Activated T-helper 17 cell treated with anti-CD3 and anti-CD28 coated beads, Interleukin-2, amount 50 U/mL, for 72 hours (primary cell): ENCODE measurements at places on chromosomes 5 and 9. TPM values are rescaled to one million over a fixed set of nuclear protein-coding genes. Genes with fewer than 3 reads are reported as not detected.
A peak's percentile ranks its signal among the peaks of the same experiment; 100 is the strongest.

Gene MSMP
- not detected for total RNA-seq

Gene CXXC5
- 0.89 TPM for total RNA-seq

GRCh38 chr5:69341520-69342161, 9.0 kb upstream of the CCDC125 start:
- ATAC-seq = peak; percentile 45
- no peak overlapping the region for H3K27ac ChIP-seq
- no peaks in the 10 kb centered on the region for H3K36me3 ChIP-seq
- H3K27me3 ChIP-seq = no peaks in the 10 kb centered on the region
- H3K4me1 ChIP-seq = no peaks in the 10 kb centered on the region
- no peak overlapping the region for H3K4me3 ChIP-seq

DNA sequence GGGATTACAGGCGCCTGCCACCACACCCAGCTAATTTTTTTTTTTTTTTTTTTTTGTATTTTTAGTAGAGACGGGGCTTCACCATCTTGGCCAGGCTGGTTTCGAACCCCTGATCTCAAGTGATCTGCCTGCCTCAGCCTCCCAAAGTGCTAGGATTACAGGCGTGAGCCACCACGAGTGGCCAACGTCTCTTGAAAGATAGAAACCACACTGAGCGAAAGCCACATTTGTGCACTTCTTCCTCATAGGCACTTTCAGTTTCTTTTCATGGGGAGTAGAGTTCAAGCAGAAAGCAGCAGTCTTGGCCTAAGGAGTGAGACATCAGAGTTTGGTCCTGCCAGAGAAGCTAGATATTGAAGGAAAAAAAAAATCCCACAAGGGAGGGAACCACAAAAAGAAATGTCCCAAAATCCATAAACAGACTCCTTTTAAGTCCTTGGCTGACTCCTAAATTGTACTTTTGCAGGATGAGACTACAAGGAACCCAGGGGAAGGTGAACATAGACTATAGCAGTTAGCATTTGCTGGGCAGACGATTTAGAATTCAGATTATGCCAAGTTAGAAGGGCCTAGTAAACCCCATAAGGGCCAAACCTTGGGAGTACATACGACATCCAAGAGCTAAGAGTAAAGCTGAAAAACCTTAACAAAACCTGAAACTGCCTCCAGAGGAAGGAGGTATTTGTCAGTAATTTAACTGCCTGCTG, 43.9 kb upstream of the GLIPR2 start:
- peak overlapping the region; percentile 85 for H3K27ac ChIP-seq
- H3K36me3 ChIP-seq = no peaks in the 10 kb centered on the region

- H3K4me1 ChIP-seq = peaks cover 5% of the 10 kb centered on the region
- peaks cover 19% of the 10 kb centered on the region for H3K27me3 ChIP-seq
- H3K36me3 ChIP-seq = no peaks in the 10 kb centered on the region
- H3K4me3 ChIP-seq = no peak overlapping the region
These were observed 247.1 kb upstream of the PANK3 start for GRCh38 chr5:168826246-168826725.

DNA sequence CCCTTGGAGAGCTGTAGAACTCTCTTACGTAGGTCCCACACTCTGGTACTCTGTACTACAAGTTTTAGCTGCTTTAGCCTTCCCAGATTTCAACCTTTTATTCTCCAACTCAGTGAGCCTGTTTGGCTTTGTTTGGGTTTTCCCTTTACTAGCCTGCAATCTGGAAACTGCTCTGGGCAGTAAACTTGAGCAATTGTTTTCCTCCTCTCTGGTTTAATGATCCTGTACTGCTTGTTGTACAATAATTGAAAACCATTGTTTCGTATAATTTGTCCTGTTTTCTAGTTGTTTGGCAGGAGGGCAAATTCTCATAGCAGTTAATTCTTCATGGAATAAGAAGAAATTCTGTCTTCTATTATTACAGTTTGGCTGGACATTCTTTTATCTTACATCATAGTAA, 62.8 kb upstream of the TLX3 start:
- no peaks in the 10 kb centered on the region for H3K36me3 ChIP-seq
- H3K4me3 ChIP-seq = no peak overlapping the region
- H3K27me3 ChIP-seq = peaks cover 16% of the 10 kb centered on the region
- no peak overlapping the region for H3K27ac ChIP-seq
- no peaks in the 10 kb centered on the region for H3K4me1 ChIP-seq

DNA sequence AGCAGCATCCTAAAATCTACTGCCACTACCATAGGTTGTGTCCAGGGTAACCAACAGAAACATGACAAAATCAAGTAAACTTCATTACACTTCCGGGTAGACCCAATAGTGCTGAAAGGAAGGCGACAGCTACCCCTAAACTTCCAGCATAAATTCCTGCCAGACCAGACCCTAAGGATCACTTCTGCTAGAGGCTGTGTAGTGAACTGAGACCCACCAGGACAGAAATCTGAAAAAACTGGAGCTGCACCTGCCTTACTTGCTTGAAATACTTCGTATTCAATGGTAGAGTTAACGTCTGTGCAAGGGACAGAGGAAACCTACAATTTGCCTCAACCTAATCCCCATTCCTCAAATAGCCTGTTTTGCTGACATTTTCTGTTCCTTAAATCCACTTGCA, 1.0 kb upstream of the SECISBP2 start:
- no peak for ATAC-seq
- H3K4me1 ChIP-seq = peaks cover 42% of the 10 kb centered on the region
- peak overlapping the region; percentile 93 for H3K4me3 ChIP-seq
- H3K27ac ChIP-seq = peak overlapping the region; percentile 97
- no peaks in the 10 kb centered on the region for H3K27me3 ChIP-seq
